ENCODE measurements at places on chromosomes 2 and 18.

DNA sequence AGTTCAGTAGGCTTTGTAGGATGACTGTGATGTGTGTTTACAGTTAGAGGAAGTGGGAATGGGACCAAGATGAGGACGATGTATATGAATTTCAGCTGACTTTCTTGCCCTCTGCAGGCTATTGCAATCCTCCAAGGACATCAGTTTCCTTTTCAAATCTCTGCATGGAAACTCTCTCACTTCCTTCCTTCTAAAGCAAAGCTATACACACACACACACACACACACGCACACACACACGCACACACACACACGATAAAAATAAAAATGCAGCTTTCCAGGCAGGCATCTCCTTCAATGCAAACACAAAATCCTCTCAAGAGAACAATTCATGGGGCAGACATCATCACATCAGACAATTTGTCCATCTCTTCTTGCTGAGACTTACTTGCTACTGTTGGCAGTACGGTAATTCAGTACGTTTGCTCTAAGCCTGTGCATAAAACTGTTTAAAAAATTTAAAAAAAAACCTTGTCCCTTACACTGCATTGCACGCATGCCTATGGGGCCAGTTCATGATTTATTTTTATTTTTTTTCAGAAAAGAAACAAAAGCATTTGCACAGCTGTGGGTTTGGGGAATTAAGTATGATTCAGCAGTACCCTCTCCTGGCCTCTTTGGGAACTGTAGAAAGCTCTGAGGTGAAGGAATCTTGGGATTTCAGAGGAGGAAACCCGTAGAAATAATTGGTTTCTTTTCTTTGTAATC, 27.1 kb upstream of the ICOS start:
- DNase-seq, result peak; percentile 48

GRCh38 chr2:190668892-190669291, 20.0 kb downstream of the NAB1 start:
- no peak for DNase-seq

DNA sequence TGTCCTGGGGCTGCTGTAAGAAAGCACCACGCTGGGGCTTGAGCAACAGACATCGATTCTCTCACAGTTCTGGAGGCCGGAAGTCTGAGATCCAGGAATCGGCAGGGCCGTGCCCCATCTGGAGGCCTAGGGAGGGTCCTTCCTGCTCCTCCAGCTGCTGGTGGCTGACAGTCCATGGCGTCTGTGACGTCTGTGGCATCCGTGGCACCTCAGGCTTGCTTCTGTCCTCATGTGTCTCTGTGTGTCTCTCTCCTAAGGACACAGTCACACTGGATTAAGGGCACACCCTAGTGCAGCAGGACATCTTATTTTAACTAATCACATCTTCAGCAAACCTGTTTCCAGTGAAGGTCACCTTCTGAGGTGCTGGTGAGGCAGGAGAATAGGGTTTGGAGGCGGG, 32.6 kb upstream of the KCNF1 start:
- no peak for DNase-seq

DNA sequence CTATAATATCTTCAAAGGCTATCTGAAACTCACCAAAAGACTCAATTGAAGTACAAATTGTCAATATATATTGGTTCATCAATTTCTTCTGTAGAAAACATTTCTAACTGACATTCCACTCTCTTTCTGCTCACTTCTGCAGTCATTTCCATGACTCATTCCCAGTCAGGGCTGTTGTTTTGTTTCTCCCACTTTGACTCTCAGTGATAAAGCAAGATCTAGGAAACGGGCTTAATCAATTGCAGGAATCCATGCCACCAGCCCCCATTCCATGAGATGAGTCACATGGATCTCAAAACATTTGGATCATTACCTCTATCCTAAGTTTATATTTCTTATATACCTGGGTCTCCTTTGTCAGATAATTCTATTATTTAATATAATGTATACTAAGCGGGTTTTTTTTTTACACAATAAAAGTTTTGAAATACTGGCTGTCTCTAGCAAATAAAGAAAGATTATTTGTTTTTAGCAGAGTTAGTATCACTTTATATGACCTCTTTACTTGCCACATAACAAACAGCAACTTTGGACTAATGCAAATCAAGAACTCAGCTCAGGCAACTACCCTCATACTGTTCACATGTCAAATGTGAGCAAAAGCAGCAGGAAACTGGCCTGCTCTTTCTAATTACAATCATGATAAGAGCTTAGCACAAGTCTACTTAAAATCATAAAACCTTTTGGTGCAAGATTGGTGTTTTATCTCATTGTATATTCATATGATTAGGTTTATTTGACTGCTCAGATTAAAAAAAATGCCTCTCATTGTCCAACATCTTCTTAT, 251.1 kb upstream of the PIK3C3 start:
- peak; percentile 20 for DNase-seq

DNA sequence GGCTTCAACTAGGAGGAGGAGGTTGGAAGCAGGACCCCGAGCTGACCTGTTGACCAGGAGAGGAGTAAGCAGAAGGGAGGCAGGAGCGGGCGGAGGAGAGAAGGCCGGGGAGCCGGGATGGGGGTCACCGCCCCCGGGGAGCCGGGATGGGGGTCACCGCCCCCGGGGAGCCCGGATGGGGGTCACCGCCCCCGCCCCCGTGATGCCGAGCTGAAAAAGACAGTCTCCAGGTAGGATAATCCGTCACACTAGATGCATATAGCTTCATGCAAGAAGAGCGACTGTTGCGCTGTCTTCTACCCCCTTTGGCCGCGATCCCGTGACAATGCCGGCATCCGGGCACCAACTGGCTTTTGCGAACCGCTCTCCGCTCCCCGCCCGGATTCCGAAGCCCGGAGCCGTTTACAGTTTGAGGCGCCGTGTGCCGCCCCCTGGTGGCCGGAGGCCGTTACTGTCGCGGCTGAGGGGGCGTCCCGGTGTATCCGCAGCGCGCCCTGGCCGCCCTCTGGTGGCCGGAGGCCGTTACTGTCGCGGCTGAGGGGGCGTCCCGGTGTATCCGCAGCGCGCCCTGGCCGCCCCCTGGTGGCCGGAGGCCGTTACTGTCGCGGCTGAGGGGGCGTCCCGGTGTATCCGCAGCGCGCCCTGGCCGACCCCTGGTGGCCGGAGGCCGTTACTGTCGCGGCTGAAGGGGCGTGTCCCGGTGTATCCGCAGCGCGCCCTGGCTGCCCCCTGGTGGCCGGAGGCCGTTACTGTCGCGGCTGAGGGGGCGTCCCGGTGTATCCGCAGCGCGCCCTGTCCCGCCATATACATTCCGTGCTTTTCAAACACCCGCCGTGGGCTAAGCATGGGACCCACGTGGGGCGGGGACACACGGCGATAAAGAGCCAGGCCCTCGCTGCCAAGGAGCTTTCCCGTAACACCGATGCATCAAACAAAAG, 89.6 kb downstream of the ACTR3 start:
- DNase-seq, result peak; percentile 72

GRCh38 chr2:210299866-210300373, 15.1 kb downstream of the MYL1 start:
- no peak for DNase-seq

GRCh38 chr2:196314157-196314556, 142.8 kb upstream of the STK17B start:
- DNase-seq, result no peak

GRCh38 chr2:37920570-37920969, 4.5 kb upstream of the RMDN2 start:
- DNase-seq, result no peak

- no peak for DNase-seq
Observed at GRCh38 chr2:111686994-111687393, 197.0 kb downstream of the ANAPC1 start.

- no peak for DNase-seq
Observed at GRCh38 chr2:38697116-38697840, 31.4 kb downstream of the GALM start.

DNA sequence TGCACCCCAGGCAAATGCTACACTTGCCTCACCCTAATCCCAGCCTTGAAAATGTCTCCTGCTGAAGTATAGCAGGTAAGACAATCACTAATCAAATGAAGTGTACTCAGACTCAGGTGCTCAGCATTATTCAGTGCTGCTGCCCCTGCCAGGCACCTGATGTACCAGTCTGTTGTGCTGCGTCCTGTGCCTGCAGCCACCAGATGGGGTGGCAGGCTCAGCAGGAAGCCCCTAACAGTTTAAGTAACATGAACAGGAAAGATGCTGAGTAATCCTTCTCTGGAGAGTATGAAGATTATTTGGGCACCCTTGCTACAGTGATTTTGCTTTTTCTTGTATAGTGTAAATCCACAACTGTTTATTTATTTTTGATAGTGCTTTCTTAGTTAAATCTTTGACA, 69.1 kb downstream of the TACR1 start:
- DNase-seq, result no peak

DNA sequence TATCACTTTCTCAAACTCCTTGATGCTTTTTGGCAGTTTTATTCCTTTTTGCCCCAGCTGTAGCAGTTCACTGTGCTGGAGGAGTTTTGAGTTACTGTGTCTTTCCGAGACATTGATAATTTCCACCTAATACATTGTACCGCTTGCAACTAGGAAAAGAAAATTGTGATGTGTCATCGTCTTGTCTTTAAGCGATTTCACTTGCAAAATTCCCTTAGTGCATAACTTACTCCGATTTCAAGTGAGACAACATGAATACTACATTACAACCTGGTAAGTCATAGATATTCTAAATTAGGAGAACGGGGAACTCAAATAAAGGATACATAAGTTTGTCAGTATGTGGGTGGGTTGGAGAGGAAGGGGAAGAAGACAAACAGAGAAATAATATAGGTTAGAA, 340.5 kb upstream of the KYNU start:
- no peak for DNase-seq

DNA sequence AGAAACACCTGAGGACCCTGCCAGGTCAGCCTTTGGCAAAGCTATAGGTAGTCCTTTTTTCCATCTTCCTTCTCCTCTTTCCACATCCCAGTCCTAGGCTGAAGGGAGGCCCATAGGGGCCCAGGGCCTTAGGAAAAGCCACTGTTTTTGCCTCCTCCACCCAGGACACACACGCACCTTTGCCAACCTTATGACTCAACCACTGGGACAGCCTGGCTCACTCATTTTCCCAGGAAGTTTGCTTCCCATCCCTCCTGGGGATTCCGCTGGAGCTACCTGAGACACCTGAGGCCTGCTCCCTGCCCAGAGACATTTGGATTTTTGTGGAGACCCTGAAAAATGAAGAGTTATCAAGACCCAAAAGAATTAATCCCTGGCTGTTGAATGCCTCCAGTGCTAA, 273.4 kb upstream of the SIX2 start:
- DNase-seq, result no peak
